ENCODE measurements at places on chromosomes 4 and X. TPM values are rescaled to one million over a fixed set of nuclear protein-coding genes. Genes with fewer than 3 reads are reported as not detected.

MAGED4 gene
- 33.9 TPM for total RNA-seq

C4orf50 gene
- total RNA-seq: 1.4 TPM

KDM6A gene
- 24.3 TPM for total RNA-seq

GABRE gene
- total RNA-seq: 94.1 TPM

FDCSP gene
- total RNA-seq: 5.3 TPM

MAGEA2B gene
- total RNA-seq: not detected

UGDH gene
- total RNA-seq: 77.5 TPM

LEF1 gene
- 15.9 TPM for total RNA-seq

FAM241A gene
- 6.3 TPM for total RNA-seq

CSN1S1 gene
- not detected for total RNA-seq
